ENCODE measurements at places on chromosomes 7 and 10.

- DNase-seq: no peak
Measured at GRCh38 chr10:79425074-79425532, 20.3 kb downstream of the ZCCHC24 start.

- DNase-seq: no peak
Measured at GRCh38 chr7:127973832-127974231, 57.4 kb downstream of the LRRC4 start.

GRCh38 chr7:108093851-108094331 is 36.3 kb downstream of the LAMB4 start:
- DNase-seq: no peak

DNA sequence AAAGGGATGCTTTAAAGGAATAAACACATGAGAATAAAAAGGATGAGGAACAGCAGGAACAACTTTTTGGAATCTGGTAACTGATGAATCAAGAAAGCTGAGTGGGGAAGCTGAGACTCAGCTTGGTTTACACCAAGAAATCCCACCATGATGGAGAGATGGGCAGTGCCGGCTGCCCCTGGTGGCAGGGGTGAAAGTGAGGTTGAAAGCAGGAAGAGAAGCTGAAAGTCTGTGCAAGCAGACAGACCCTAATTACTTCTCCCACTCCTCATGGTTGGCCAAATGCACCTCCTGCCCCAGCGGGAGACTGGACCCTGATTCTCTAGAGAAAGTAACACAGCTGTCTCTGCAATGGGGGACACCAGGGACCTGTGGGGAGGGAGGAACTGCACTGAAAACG is 57.6 kb upstream of the NANOS1 start:
- DNase-seq: no peak

DNA sequence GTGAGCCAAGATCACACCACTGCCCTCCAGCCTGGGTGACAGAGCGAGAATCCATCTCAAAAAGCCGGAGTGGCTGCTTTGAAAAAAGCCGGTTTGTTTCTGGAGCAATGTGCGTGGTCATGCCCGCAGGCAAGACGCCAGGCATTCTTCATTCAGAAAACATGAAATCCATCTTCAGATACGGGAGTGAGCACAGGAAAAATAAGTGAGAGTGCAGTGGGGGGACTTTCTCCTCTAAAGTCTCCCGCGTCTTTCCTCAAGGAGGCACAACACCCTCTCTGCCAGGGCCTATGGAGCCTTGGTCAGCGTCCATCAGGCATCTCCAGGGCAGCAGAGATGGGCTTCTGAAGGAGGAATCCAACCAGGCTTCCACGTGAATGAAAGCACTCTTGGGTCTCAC is 62.3 kb upstream of the DGKI start:
- no peak for DNase-seq

GRCh38 chr10:89644967-89645741 is at the start of gene PANK1:
PANK1 (minus strand) TSS chr10:89645242; CDS start chr10:89644891, 351 bp downstream.
- peak; percentile 87 for DNase-seq

DNA sequence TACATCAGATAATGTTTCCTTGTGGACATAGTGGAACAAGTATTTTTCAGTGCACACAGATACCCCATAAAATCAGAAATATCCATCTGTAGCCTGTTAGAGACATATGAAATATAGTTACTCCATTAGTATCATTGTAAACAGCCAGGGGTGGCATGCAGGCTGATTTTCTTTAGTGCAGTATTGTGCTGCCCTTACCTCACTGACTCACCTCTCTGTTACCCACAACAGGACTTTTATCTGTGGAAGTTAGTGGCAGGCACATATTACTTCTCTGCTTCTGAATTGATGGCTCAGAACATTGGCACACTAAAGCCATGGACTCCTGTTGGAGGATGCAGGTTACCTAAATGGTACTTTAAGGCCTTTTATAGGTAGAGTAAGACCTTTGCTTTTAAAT is 70.0 kb downstream of the SLC25A40 start:
- DNase-seq: no peak

DNA sequence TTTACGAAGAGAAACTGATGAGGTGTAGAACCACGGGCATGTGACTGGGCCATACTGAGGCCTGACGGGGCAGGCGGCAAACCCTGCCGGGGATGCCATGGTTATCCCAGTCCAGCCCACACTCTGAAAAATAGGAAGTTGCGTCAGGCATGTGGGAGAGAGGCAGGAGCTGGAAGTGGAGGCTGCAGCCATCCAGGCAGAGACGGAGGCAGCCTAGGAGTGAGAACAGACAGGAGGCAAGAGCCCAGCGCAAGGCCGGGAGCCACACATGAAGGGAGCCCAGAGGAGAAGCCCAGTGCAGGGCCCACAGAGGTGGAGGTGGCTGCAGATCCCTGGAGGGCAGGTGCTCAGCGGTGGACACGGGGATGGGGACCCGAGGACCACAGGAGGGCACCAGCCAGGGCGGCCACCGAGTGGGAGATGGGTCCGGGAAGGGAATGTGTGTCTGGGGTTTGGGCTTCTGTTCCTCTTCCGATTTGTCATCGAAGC is 175.2 kb upstream of the PPP2R2D start:
- DNase-seq: no peak

DNA sequence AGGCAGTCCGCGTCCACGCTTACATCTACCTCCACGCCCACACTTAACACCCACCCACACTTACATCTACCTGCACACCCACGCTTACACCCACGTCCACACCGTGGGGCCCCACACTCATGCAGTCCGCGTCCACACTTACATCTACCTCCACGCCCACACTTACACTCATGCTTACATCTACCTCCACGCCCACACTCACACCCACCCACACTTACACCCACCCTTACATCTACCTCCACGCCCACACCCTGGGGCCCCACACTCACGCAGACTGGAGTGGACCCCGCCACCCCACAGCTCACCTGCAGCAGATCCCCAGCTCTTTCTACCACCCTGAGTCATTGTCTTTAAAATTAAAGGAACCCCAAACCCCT is 32.4 kb upstream of the PWWP2B start:
- peak; percentile 91 for DNase-seq

GRCh38 chr7:101814991-101815825 is 2.2 kb upstream of the CUX1 start:
- peak; percentile 70 for DNase-seq

DNA sequence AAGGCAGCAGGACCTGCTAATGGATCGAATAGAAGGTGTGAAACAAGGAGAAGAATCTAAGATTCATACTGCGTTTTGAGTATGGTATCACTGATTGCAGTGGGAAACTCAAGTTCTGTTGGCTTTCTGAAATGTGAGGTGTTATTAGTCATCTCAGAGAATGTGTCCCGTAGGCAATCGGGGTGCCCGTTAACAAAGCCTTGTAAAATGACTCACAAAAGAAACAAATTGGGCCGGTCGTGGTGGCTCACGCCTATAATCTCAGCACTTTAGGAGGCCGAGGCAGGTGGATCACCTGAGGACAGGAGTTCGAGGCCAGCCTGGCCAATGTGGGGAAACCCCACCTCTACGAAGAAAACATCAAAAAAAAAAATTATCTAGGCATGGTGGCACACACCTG is 118.2 kb upstream of the C7orf33 start:
- DNase-seq: no peak

- DNase-seq: no peak
Measured at GRCh38 chr10:104349623-104350126, 4.0 kb upstream of the CFAP58 start.

Data from stimulated activated CD4-positive, alpha-beta T cell treated with anti-CD3 and anti-CD28 coated beads, Interleukin-15, amount 100 ng/mL, for 24 hours (primary cell).